ENCODE measurements at places on chromosomes 3 and 15.

GRCh38 chr3:135837977-135838631, 127.4 kb upstream of the PPP2R3A start:
- DNase-seq: no peak

DNA sequence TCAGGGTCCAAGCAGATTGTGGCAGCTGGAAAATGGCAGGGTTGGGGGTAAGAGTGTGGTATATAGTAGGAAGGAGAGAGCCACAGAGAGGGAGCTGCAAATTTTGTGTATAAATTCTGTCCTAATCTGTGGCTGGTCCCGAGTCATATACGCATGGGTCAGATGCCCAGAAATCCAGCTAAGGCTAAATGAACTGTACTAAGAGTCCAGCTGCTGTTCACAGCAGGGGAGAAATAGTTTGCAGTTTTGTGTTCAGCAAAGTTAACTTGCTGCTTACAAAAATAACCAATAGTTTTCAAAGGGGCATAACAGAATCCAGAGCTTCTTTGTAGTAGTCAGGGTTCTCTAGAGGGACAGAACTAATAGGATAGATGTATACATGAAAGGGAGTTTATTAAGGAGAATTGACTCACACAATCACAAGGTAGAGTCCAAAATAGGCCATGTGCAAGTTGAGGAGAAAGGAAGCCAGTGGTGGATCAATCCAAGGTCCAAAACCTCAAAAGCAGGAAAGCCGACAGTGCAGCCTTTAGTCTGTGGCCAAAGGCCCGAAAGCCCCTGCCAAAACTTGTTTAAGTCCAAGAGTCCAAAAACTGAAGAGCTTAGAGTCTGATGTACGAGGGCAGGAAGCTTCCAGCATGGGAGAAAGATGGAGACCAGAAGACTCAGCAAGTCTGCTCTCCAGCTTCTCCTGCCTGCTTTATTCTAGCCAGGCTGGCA, 146.1 kb upstream of the KBTBD8 start:
- DNase-seq: no peak

GRCh38 chr15:61404567-61404966, 175.5 kb upstream of the RORA start:
- DNase-seq: no peak

GRCh38 chr15:29143909-29144635, 125.5 kb downstream of the NSMCE3 start:
- DNase-seq: peak; percentile 89

GRCh38 chr15:83462026-83462425, 14.9 kb downstream of the SH3GL3 start:
- DNase-seq: no peak

- no peak for DNase-seq
These were observed 23.2 kb downstream of the USP13 start for GRCh38 chr3:179676081-179676480.

DNA sequence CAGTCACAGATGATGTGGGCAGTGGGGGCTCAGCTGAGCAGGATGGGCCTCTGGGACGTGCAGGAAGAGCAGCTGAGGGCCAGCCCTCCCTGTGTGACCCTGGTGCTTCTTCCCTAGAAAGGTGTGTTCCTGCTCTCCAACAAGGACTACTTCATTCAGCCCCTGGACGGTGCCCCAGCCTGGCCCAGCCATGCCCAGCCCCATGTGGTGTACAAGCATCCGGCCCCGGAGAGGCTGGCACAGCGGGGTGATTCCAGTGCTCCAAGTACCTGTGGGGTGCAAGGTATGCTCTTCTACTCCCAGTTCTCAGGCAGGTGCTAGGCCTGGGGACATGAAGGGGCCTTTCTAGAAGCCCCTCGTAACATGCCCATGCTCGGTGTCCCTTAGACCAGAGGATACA, 38.3 kb downstream of the SAXO2 start:
- no peak for DNase-seq

GRCh38 chr3:56673781-56674457, 9.1 kb downstream of the TASOR start:
- DNase-seq: no peak

DNA sequence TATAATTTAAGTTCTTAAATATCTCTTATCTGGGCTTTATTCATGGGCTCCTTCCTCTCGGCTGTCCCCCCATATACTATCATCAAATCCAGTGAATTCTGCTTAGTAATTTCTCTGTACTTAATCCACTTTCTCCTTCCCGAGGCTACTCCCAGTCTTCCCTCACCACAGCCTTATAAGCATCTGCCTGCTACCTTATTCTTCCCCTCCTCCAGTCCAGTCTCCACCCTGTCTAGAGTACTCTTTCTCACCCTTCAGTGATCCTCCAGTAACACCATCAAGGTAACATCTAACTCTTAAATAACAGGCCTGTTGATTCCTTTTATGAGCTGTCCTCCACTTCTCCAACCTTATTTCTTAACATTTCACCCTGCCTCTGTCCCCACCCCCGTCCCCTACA, 65.8 kb downstream of the NEO1 start:
- no peak for DNase-seq

DNA sequence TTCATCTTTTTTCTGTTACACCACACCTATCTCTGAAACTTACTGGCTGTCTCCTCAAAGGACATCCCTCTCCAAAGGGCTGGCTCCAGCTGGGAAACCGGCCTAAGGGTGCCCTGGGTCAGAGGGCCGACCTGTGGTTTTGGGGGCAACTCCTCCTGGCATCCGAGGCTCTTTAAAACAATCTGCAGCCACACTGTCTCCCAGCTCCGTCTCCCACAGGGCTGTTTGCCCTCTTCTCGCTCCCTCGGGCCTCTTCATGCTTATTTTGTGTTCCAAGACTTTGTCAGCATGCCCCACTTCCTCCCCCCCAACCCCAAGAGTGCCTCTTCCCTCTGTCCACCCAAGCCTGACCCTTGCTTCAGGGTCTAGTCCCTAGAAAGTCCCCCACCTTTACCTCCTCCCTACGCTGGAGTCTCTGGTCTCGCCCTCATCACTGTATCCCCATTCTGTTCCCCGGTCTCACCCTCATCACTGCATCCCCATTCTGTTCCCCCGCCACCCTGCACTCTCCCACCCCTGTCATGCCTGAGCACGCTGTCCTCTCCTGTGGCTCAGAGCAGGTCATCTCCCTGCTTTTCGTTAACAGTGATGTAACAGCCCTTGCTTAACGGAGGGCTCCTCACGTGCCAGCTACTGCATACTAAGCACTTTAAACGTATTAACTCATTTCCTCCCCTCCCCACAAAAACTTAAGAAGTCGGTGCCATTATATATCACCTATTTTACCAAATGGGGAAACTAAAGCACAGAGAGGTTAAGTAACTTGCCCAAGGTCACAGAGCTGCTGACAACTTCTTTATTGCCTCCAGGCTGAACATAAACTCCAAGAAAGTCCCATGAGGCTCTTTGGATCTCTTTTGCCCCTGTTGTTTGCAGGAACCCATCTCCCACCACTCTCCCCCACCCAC, 1.1 kb upstream of the CSK start:
- DNase-seq: peak; percentile 61

GRCh38 chr3:73052857-73053256, 8.6 kb upstream of the EBLN2 start:
- DNase-seq: no peak

GRCh38 chr3:36867810-36868209, 77.0 kb downstream of the TRANK1 start:
- no peak for DNase-seq

- DNase-seq: no peak
These were observed 58.4 kb upstream of the RBP1 start for GRCh38 chr3:139597947-139598346.

DNA sequence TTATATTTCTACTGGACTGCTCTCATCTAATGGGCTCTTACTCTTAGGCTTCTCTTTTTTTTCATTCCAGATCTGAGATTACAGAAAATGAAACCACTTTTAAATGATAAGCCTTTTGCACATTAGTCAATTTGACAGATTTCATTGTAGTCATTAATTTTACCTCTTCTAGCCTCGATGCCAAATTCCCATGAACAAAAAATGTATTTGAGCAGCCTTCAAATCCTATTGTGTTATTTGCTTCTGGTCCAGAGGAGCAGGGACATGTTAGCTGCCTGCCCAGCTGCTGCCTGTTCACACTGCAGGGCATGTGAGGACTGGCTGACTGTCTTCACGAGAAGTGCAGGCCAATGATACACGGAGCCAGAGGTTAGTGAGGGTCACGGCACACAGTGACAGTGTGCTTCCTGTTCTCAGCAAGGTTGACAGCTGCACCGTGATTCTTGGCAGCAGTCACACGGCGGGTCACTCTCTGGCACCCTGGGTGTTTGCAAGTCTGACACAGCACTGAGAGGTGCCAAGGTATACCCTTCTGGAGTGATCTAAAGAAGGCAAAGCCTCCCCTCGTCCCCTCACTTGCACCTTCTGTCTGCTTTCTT, 40.8 kb downstream of the KAT2B start:
- DNase-seq: no peak

DNA sequence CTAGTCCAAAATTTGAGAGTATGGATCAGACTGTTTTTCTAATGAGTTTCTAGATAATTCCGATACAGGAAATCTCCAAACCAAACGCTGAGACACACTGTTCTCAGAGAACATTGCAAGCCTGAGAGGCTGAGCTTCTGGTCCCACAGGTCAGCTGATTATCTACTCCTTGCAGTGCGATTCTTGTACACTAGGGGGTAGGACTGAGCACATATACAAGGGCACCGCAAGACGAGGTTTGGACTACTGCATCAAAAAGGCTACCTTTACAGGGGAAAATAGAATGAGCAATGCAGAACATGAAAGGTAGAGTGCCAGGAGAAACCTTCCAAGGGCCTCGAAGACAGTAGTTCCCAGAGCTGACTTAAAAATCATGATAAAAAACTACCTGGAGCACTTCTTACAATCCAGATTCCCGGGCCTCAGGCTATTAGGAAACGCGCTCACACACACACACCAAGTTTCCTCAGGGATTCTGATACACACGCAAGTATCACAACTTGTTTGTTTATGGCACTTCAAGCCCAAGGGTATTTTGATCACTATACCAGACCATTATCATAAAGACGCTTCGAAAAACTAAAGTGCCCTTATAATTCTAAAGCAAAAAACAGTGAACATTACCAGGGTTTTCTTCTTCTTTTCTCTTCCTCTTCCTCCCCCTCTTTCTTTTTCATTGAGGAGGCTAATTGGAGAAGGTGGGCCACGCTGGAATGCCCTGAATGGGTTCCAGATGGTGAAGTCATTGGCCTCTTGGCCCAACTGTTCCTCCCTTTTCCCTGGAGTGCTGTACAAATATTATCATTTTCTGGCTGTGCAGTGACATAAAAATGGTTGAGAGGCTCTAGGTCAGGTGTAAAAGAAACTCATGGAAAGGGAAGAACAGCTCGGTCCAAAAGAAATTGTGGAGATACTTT, 61.8 kb downstream of the SLC12A8 start:
- DNase-seq: peak; percentile 45

DNA sequence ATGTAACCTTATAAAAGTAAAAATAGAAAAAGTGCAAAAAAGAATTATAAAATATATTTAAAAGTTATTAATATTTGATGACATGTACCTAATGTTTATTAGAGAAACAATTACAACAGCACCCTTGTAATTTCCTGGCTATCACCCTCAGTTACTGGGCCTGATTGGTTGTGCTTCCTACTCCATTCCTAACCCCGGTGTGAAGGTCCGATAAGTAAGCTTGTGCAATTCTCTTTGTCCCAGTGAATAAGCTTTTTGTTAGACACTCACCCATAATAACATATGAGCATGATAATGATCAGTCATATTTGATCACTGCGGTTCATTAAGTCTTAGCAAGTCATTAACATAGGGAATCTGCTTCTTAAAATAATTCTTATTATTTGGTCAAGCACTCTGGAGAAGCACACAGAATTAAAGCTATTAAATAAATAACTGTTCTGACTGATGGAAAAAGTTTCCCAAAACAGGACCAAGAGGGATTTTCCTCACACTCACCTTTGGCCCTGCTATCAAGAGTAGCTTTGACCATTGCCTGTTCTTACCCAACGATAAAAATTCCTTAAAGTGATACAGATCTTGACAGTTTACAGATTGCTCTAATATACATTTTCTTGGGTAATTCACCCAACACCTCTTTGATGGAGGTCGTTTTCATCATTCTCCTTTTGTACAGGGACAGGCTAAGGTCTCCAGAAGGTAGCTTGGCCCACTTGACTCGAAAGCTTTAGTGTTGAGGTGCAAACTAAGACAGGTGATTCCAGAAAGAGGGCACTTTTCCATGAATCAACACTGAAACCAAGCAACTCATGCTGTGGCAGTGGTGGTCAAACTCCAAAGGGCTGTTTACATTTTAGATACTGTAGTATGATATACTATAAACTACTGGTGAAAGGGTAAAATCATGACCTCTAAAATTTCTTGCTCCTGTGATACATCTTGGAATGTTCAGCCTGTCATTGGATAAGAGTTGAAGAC, 543.0 kb upstream of the KCNMB2 start:
- DNase-seq: no peak

- DNase-seq: peak; percentile 55
These were observed 406 bp upstream of the MPI start for GRCh38 chr15:74889390-74889882.

DNA sequence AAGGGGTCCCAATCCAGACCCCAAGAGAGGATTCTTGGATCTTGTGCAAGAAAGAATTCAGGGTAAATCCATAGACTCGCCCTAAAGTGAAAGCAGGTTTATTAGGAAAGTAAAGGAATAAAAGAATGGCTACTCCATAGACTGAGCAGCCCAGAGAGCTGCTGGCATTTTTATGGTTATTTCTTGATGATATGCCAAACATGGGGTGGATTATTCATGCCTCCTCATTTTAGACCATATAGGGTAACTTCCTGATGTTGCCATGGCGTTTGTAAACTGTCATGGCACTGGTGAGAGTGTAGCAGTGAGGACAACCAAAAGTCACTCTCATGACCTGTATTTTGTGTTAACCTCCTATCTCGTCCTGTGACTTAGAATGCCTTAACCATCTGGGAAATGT, 142.2 kb downstream of the DOCK3 start:
- no peak for DNase-seq

- DNase-seq: peak; percentile 79
These were observed 53.8 kb downstream of the IQSEC1 start for GRCh38 chr3:13019243-13020095.

DNA sequence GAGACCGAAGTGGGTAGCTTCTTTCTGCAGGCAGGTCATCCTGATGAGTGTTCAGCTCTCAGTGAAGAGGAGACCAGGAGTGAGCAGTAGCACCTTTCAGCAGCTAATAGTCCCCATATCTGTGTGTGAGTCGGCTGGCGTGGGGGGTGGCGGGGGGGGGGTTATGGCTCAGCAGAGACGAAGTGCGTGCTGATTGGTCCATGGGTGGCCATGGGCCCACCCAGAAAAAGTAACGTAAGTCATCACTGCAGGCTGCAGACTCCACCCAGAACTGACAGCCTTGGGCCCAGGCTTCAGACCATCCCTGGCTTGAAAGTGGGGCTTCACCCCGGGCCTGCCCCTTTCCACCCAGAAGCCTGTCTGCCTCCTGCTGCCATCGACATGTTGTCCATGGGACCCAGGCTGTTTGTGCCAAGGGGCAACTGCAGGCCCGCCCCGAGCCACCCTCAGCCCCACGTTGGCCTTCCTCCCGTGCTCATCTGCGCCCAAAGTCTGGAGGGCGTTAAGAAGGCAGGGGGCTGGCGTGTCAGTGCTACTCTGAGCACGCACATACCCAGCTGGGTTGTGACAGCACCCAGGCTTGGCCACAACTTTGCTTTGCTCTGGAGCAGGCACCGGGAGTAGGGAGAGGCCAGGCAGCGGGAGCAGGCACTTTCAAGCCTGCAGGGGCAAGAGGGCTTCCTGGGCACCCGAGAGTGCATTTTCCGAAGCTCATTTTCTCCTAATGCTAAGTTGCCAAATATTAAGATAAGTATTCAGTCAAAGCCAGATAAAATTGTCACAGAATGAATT, 511.7 kb upstream of the CDIN1 start:
- no peak for DNase-seq

All from fibroblast of skin of right biceps (primary cell).